ENCODE measurements at places on chromosomes 11 and 22. TPM values are rescaled to one million over a fixed set of nuclear protein-coding genes. Genes with fewer than 3 reads are reported as not detected.

DNA sequence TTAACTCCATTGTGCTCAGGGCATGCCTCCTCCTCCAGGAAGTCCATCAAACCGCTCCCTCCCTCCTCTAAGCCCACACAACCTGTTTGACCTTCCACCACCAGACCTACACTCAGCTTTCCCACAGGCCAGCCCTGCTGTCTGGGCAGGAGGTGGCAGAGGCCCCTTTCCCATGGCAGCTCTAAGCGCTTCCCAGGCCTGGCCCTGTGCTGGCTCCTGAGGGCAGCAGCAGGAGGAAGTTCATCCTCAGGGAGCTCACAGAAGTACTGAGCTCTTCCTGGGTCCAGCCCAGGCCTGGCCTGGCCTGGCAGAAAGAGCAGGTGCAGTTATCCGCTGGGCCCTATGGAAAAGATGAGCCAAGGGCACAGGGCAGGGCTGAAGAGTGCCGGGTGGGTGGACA is 31.4 kb downstream of the ARAP1 start:
- H3K4me3 ChIP-seq, result no peak overlapping the region
- H3K4me1 ChIP-seq, result peaks cover 80% of the 10 kb centered on the region
- peaks cover 39% of the 10 kb centered on the region for H3K36me3 ChIP-seq
- no peaks in the 10 kb centered on the region for H3K27me3 ChIP-seq
- peak overlapping the region; percentile 83 for H3K27ac ChIP-seq

GRCh38 chr11:88131764-88132470 is 43.3 kb downstream of the RAB38 start:
- no peak overlapping the region for H3K27ac ChIP-seq
- no peaks in the 10 kb centered on the region for H3K4me1 ChIP-seq
- no peak for DNase-seq

GRCh38 chr22:46637711-46638600 is 17.8 kb downstream of the GRAMD4 start:
- H3K4me3 ChIP-seq, result no peak overlapping the region
- no peaks in the 10 kb centered on the region for H3K27me3 ChIP-seq
- no peaks in the 10 kb centered on the region for H3K4me1 ChIP-seq
- no peak overlapping the region for H3K27ac ChIP-seq

The VSIG2 gene
- not detected for total RNA-seq

The RAPSN gene
- 1.7 TPM for total RNA-seq

All from natural killer cell (primary cell).